ENCODE measurements at places on chromosomes 4 and X. TPM values are rescaled to one million over a fixed set of nuclear protein-coding genes. Genes with fewer than 3 reads are reported as not detected.

DNA sequence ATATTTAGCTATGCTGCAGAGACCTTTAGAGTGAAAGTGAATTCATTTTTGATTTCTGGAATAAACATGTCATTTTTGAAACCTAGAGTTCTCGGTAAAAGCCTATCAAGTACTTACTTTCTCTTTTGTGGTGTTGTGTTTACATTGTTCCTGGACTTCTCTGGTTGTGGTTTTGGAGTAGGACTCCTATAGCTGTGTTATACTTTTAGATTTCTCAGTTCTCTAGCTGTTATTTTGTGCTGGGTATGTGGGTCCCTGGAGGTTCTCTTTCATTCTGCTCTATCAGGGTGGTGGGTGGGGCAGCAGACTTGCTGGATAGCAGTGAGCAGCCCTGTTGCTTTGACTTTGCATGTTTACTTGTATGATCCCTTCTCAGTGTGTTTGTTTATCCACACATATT is 25.6 kb upstream of the MSMO1 start:
- DNase-seq = peak; percentile 12

- DNase-seq = no peak
Observed at GRCh38 chr4:182228991-182229577, 14.1 kb upstream of the TENM3 start.

DNA sequence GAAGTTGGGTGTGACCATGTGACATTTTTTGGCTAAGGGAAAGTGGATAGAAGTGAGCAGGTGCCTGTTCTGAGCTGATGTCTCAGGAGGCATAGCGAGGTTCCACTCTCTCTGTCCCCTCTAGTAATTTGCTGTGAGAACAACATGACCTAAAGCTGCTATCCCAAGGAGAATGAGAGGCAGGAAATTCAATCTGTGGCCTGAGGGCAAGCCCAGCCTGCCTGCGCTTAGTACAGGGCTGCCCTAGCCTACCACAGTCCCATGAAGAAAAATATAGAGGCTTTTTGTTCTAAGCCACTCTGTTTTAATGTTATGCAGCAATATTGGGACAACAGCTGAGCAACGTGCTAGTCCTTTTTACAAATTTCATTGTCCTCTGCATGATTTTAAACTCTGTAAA is 193.1 kb downstream of the LDB2 start:
- no peak for DNase-seq

GRCh38 chrX:11401966-11402365 is 108.8 kb downstream of the AMELX start:
- no peak for DNase-seq

DNA sequence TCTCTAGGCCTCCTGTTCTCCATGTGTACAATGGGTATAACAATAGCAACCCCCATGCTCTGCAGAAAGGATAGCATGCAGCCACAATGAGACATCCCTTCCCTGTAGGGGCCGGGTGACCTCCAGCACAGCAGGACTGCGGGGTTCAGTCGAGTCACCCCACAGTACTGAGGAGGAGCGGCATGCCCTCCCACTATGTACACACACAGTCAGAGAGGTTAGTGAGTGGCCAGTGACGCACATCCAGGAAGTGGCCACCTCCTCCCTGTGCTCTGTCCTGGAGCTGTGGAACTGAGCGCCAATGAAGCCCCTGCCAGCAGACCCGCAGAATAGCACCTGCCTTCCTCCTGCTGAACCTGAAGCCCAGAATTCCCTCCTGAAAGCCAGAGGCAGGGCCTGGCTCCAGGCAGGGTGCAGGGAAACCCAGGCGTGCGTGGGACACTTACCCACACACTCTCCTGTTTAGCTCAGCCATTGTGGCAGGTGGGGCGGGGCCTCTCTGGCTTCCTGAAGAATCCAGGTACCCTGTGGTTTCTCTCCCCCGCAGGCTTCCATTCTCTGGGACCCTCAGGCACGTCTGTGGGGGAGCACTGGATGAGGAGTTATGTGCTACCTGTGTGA is 50.0 kb downstream of the WFS1 start:
- DNase-seq = no peak

SFRP2 gene
- 111 TPM for total RNA-seq

DNA sequence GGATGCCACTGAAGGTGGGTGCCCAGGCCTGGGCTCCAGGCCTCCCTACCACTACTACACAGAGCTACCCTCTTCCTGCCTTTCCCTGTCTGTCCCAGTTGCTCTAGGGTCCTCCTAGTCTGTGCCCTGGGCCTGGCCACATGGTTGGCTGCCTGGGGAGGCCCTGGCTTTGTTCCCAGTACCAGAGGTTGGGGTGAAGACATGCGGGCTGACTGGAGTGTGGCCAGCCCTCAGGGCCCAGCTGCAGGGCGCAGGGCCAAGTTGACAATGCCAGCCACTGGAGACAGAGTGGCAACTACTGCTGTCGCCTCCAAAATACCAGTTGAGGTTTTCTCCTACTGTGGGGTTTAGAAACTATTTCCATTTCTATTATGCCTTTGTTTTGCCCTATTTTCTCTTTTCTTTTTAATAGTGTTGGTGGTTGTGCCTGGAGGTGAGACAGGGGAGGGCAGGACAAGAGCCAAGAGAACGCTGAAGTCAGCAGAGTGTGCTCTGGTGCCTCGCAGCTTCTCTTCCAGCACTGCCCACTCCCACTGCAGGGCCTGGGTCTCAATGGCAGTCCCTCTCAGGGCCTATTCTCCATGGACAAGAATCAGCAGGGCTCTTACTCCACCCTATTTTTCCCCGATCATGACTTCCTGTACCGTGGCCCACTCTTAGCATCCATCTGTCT is 32.2 kb upstream of the XPNPEP2 start:
- peak; percentile 82 for DNase-seq

DNA sequence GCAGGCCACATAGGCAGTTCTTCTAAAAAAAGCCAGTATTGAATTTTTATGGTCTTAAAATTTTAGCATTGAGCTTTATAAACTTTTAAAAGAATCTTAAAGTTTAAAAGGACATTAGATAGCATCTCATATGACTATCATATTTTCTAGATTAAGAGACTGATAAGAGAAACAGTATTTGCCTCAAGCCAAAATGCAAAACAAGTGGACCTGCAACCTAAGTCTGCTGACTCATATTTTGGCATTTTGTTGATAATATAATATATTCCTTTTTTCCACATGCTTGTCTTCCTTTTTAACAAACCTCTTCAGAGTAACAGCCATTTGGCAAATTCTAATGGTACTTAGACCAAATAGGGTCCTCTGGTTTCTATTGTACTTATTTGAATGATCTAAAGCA is 328.5 kb upstream of the GALNTL6 start:
- no peak for DNase-seq

- no peak for DNase-seq
Observed at GRCh38 chr4:181650033-181650825, 593.0 kb upstream of the TENM3 start.

GLA gene
- 18.9 TPM for total RNA-seq

PITX2 gene
- total RNA-seq = 58.0 TPM

All from tongue (tissue), 3 donors.